CD4-positive, alpha-beta T cell treated with Interleukin-2 at 100 ng/mL for 4 hours (primary cell): ENCODE measurements at places on chromosomes 6 and 20.

GRCh38 chr20:44849703-44850102 is 35.8 kb upstream of the YWHAB start:
- no peak for DNase-seq

DNA sequence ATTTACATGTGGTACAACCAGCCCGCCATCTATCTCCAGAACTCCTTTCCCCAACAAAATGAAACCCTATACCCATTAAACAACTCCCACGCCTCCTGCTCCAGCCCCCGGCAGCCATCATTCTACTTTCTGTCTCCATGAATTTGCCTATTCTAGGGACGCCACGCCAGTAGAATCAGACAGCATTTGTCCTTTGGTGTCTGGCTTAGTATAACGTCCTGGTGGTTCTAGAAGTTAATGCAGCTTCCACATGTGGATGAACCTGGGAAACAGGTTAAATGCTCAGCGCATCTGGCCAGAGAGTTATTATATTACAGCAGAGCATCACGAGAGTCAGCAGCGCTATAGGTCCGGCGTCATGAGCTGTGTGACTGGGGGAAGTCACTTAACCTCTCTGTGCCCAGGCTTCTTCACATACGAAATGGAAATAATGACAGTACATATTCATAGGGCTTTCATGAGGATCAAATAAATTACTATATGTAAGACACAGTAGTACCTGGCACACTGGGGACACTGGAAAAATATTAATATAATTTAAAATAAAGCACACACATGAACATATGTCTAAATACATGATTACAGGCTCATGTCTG is 178.7 kb upstream of the TAB2 start:
- DNase-seq = no peak

GRCh38 chr6:118215269-118215668 is 308.2 kb downstream of the SLC35F1 start:
- DNase-seq = no peak

DNA sequence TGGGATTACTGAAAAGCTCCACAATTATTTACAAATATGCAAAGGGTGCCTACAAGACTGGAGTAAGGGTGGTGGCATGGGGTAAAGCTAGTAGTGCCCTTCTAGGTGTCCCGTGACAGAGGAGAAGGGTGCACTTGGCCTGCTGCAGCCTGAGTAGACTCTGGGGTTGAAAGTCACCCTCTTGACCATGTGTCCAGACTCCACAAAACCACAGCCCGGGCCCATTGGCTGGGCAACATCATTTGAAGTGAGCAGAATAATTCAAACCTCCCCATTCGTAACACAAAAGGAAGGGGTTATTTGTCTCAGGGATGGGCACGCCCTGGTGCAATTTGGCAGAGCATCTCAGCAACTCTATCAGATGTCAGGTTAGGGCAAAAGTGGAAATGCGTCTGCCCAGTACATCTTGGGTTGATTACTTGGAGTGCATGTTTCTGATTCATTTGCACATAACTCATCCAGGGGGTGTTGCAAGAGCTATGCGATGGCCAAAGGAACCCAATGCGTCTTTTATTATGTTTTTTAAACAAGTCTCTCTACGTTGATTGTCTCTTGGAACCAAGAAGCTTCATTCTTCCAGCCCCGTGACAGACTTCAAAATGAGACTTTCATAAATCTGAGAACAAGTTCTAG is 56.7 kb downstream of the ISM1 start:
- no peak for DNase-seq

GRCh38 chr6:19153270-19153980 is 683.7 kb upstream of the ID4 start:
- DNase-seq = no peak

GRCh38 chr6:163098827-163099479 is 315.6 kb upstream of the QKI start:
- no peak for DNase-seq

GRCh38 chr6:89792881-89793280 is 26.7 kb downstream of the MDN1 start:
- DNase-seq = peak; percentile 5

DNA sequence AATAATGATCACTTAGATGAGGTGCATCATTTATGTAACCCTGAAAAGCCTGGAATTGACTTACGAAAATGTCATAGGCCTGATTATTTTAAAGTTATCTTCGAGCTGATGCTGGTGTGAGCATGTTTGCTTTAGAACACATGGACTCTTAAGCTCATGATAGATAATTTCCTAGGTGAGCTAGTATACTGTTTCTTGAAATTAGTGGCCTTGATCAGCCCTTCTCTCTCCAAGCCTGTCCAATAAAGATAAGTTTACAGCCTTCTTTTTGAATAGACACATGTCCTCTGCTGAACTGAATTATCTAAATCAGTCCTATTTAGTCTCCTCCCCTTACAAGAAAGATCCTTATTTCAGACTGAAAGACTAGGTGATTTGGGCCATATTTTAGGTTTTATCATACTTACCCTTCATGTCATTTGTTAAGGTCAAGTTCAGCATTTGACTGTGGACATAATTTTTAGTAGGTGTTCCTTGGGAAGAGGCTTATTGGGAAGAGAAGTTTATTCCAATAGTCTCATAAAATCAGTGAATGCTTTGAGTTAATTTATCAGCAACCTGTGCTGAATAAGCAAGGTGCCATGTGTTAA is 15.3 kb downstream of the FOXO3 start:
- no peak for DNase-seq

DNA sequence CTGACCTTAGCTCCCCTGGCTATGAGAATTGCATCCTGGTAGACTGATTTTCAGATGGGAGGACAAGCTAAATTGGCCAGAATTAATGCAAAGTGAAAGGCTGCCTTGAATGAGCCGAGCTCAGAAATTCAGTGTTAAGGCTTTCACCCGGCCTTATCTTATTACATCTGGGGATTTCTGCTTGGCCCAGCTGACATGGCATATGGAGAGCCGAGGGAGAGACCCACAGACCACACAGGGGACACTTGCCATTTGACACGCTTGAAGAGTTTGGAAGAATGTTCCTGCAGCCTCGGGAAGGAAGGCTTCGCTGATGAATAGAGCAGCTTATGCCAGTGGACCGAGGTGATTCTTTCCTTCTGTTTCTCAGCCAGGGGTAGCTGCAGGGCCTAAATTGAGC is 9.0 kb downstream of the MOCS3 start:
- DNase-seq = no peak

GRCh38 chr6:17417817-17418216 is 24.4 kb downstream of the CAP2 start:
- no peak for DNase-seq

DNA sequence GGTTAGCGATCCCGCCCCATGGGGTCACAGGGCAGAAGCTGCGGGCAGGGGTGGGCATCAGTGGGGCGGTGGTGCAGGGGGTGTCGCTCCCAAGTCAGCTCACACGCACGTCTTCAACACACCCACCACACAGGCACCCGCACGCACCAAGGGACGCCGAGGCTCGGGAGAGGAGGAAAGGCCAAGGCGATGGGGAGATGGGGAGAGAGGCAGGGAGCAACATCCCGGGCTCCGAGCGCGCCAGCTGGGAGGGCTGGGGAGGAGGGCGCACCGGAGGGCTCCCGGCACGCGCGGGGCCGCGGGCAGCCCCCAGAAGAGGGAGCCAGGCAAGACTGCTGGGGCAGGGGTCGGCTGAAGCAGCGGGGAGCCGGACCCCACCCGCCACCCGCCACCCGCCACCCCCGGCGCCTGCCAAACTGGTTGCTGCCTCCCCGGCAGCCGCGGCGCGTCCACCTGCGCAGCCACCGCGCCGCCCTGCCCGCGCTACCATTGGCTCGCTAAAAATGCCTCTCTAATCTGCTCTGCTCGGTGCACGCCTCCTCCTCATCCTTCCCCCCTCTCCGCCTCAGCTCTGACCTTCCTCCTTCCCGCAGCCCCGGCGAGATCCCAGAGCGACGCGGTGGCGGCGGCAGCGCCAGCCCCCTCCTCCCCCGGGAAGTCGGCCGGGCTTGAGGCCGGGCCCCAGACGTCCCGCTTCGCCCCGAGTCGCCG is at the start of gene PACSIN1:
Gene PACSIN1 (plus strand): TSS at position 546 of the 711 bp plus-strand sequence. CDS start 60,230 bp downstream, outside the sequence.
- no peak for DNase-seq

DNA sequence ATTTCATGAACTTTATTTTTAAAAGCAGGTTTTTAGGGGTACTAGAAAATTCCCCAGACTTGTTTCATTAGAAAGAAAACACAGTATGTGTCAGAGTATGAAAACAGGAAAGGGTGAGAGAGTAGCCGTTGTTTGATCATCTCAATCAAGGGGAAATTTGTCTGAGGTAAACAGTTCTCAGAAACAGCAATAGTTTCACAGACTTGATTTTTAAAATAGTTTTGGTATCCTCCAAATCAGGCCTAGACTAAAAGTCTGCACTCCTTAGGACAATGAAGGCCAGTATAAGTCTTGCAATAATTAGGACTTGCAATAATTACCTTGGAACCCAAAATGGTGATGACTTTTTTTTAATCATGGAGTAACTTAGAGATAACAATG is 176.6 kb upstream of the TAB2 start:
- peak; percentile 87 for DNase-seq

GRCh38 chr20:48739395-48740291 is 88.2 kb downstream of the PREX1 start:
- peak; percentile 38 for DNase-seq

DNA sequence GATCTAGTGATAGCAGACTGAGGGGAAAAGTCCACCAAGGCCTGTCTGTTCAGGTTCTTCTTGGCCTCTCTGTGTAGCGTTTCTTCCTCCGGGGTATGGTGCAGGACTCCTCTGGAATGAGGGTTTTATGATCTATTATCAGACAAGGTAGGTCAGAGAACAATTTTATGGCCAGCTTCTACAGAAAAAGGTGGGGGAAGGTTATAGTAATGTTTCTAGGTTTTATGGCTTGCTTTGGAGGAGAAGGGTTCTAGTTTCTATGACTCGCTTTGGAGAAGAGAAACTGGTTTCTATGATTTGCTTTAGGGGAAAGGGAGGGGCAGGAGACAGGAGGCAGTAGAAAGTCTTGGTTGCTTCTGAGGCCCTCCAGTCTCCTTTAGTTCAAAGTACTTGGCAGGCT is 144.8 kb upstream of the LAMA2 start:
- no peak for DNase-seq

- no peak for DNase-seq
Observed at GRCh38 chr6:147361311-147361981, 147.0 kb upstream of the SAMD5 start.

GRCh38 chr6:170137176-170137891 is 153.5 kb downstream of the DLL1 start:
- DNase-seq = no peak

GRCh38 chr6:14130435-14131075 is 13.0 kb downstream of the CD83 start:
- no peak for DNase-seq

DNA sequence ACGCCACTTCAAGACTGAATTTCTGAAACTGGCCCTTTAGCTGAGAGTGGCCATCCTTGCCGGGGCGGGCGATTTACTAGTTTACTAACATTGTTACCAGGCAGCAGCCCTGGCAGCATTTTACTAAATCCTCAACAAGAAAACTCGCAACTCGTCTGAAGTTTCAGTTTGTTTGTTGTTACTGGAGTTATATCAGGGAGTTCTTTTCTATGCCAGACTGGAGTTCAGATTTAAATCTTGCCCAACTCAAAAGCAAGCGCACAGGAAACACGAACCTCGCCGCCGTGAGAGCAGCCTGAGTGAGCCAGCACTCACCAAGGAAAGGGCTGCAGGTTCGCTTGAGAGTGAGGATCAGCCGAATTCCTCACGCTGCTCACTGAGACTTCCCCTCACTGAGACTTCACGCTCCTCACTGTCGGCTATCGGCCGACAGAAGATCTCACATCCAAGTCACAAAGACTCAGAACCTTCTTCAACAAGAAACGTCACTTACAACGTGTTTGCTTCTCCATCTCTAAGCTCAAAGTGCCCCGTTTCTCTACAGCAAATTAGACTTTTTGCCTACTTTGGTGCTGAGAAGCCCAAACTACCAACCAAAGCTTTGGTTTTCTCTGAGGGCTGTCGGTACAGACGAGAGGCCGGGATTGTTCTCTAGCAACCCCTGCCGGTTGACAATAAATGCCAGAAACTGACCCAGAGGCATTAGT is 78.9 kb downstream of the OLIG3 start:
- DNase-seq = peak; percentile 83

DNA sequence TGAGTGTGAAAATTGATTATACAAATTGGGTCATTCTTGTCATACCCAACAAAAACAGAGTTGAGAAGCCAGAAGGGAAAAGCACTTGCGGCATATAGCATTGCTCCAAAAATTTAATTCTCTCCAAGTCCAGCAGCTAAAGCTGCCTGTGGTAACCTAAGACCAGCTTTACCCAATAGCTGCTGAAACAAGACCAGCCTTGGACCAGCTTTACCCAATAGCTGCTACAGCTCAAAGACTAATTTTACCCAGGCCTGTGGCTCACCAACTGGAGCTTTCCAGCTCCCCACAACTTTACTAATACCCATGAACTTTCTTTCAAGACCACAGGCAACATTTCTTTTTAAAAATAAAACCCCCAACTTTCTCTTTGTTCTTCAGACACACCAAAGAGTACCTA is 32.8 kb upstream of the ZNF133 start:
- DNase-seq = no peak
